Brain pericyte (primary cell): ENCODE measurements at places on chromosomes 2 and 18.

- DNase-seq = no peak
These were observed 29.1 kb upstream of the ZC3H15 start for GRCh38 chr2:186456941-186457340.

GRCh38 chr2:39968037-39968436 lies 189.0 kb upstream of the THUMPD2 start:
- no peak for DNase-seq

GRCh38 chr2:207953354-207953753 lies 72.0 kb downstream of the PLEKHM3 start:
- no peak for DNase-seq

DNA sequence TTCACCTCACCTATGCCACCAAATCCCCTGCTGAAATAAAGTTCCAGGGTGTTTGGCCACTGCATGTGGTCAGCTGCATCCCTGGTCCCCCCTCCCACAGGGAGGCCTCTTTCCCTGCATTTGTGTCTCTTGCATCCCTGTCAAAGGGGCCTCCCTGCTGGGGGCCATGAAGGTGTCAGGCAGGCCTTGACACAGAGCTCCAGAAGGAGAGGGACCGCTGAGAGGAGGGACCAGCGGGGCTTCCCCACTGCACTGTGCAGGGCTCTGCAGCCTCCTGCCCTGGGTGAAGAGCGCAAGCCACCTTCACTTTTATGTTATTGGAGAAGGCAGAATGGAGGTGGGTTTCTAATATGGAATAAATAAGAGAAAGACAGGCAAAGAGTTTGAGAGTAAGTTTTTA lies 230.2 kb downstream of the ANKRD30B start:
- DNase-seq = no peak

GRCh38 chr18:9906481-9906880 lies 7.3 kb upstream of the VAPA start:
- DNase-seq = no peak

DNA sequence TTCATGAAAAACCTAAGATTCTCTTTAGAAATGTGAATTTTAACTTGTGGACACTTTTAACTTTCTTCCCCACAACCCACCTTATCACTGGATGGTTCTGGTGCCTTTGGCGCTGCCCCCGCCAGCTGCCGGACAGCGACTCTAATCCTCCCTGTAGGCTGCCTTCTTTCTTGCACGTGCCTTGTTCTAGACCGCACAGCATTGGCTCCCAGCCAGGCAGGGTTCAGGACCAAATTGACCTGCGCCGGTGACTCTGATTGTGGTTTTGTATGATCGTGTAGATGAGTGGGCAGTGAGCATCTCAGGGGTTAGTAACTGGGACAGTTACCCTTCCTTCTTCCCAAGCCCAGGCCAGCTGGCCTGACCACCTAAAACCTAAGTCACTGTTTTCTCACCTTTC lies 106.8 kb downstream of the ASAP2 start:
- DNase-seq = no peak

GRCh38 chr2:221851531-221852045 lies 279.5 kb upstream of the EPHA4 start:
- DNase-seq = no peak

DNA sequence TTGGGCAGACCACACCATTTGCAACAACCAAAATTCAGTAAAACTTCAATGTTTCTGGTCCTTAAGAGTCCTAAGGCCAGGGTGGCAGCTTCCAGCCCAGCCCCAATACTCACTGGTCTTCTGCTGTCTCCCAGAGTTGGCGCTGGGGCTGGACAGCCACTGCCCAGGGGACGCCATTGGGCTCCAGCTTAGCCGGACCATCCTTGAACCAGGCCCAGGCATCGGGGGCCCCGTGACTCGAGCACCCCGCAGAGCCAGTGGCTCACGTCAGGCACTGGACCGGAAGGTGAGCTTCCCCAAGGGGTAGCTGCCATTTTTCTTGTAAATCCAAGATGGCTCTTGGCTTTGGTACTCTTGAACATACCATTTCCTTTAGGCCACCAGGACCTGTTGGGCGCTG lies 21.8 kb downstream of the SNED1 start:
- DNase-seq = no peak

- DNase-seq = no peak
These were observed 8.5 kb upstream of the LYPD1 start for GRCh38 chr2:132678483-132678882.

- DNase-seq = no peak
These were observed 882.5 kb downstream of the SLC4A3 start for GRCh38 chr2:220509966-220510365.

- no peak for DNase-seq
These were observed 30.0 kb downstream of the CPS1 start for GRCh38 chr2:210586381-210586780.

- DNase-seq = no peak
These were observed 279.3 kb downstream of the NYAP2 start for GRCh38 chr2:225678792-225679191.

DNA sequence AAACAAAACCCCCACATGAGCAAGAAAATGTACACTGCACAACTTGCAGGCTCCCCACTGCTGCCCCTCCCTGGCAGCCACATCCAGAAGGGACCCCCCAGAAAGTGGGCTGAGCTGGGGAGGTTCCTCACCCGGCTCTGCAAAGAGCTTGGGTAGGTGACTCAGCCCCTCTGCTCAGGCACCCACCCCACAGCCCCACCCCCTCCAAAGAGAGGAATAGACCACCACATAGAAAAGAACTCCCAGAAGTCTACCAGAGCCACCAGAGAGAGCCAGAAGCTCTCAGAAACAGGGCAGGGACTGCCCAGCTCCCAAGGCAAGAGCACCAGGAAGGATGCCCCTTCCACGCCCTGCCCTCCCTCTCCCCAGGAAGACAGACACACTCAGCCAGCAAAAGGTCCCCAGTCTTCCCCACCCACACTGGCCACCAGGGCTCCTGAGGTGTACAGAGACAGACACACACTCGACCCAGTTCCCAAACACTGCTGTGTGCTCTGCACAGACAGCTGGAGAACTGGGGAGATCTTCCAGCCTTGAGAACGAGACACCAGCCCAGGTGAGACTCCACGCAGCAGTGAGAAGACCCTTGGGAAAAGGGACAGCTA lies 28.2 kb downstream of the BIN1 start:
- no peak for DNase-seq

DNA sequence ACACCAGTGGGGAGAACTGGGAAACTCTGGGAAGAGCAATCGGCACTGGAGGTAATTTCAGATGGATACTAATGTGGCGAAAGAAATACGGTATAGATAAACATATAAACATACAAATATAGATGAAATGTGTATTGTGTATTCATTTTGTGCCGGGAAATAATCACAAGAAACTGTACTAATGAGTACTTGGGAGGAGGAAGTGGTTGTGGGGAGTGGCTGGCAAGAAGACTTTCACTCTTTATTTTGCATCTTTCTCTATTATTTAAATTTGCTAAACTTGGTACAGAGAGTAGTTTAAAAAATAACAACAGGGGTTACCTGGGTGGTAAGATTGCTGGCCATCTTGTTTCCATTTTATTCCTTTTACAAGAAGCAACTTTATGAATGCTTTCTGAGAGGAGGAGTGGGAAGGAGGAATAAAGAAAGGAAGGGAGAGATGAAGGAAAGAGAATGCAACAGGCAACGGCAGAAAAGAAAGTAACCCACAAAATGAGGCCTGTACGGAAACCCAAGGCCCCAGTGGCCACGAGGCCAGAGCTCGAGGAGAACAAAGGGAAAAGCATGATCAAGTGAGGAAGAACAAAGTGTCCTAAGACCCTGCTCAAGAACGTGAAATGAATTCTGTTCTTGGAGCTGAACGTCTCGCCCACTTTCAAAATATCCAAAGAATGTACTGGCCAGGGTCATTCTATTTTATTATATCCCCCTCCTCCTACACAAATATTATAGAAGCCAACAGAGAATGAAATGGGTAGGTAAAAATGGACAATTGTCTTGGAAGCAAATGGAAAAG lies 45.2 kb downstream of the FAM178B start:
- no peak for DNase-seq

- no peak for DNase-seq
These were observed 54.7 kb downstream of the VWC2L start for GRCh38 chr2:214465363-214466146.

GRCh38 chr2:204004912-204005311 lies 68.3 kb downstream of the ICOS start:
- DNase-seq = no peak

GRCh38 chr18:79588636-79589481 lies 90.7 kb upstream of the CTDP1 start:
- no peak for DNase-seq

DNA sequence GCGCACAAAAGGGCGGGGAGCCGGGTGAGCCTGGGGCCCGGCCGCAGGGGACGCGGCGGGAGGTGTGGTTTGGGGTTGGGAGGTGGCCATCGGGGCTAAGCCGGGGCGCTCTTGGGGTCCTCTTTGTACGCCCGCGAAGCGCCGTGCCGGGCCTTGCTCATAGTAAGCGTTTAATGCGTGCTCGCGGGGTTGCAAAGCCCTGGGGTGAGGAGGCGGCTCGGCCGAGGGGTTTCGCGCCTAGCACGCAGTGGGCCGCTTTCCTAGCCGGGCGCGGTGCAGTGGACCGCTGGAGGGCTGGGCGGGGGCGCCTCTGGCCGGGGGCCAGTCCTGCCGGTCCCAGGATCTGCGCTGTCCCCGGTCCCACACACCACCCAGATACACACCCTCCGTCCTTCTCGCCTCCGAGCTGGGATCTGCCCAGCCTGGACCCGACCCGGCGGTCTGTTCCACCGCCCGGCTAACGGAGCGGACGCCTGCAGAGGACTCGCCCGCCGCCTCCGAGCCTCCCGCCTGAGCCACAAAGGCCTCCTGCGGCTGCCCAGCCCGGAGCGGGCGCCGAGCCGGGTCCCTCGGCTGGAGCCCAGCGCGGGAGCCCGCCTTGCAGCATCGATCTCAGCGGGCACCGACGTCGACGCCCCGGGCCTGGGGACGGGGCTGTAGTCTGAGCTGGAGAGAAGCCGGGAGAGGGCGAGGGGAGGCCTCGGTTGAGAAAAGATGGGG lies 564 bp downstream of the DPYSL5 start:
- DNase-seq = no peak

GRCh38 chr2:130300258-130300969 lies 42.3 kb upstream of the IMP4 start:
- DNase-seq = no peak

DNA sequence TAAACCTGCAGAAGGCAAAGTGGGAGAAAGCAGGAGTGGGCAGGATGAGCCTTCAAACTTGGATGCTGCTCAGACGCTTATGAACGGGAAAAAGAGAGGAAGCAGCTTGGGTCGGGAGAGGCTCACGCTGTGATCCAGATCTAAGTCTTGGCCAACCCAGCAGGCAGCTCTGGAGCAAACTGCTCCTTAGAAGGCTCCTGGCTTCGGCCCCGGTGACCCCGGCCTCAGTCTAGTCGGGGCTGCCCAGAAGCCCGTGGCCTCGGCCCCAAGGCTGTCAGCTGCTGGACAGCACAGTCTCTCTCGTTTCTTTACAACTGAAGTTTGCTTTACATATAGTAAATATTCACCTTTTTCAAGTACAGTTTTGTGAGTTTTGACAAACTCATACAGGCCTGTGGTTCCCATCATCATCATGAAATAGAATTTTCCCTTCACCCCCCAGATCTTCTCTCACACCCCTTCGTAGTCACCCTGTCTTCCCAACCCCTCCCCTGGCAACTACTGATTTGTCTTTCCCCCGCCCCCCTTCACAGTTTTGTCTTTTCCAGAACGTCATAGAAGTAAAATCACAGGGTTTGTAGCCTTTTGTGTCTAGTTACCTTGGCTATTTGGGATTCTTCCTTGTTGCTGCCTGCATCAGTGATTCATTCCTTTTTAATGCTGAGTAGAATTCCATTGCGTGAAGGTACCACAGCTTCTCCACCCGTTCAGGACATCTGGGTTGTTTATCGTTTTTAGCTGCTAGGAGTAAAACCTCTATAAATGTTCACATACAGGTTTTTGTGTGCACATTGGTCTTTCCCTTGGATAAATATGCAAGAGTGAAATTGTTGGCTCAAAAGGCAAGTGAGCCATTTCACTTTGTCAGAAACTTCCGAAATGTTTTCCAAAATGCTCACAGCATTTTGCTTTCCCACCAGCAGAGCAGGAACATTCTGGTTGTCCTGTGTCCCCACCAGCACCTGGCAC lies 35.1 kb downstream of the MYO7B start:
- DNase-seq = no peak
